ENCODE measurements at places on chromosomes 16 and 17.

DNA sequence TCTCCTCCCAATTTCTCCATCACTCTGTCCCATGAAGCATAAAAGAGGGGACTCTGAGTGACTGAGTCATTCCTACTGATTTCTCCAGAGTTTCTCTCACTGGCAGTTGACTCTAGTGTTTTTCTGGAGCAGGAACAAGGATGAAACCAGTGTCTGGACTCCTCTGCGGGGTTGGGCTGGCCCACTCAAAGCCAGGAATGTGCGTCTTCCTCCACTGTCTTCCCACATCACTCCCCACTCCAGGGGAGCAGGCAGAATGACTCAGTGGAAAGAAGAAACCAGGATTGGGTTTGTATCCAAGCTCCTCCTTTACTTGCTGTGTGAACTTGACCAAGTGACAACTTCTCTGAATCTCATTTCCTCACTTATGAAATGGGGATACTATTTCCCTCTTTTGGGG is 497.5 kb upstream of the SALL1 start:
- DNase-seq, result no peak

GRCh38 chr17:67076290-67076689 is 31.9 kb downstream of the CACNG1 start:
- DNase-seq, result no peak

- DNase-seq, result no peak
These were observed 56.8 kb downstream of the HLF start for GRCh38 chr17:55321427-55322060.

GRCh38 chr16:51658531-51658930 is 507.5 kb upstream of the SALL1 start:
- DNase-seq, result no peak

DNA sequence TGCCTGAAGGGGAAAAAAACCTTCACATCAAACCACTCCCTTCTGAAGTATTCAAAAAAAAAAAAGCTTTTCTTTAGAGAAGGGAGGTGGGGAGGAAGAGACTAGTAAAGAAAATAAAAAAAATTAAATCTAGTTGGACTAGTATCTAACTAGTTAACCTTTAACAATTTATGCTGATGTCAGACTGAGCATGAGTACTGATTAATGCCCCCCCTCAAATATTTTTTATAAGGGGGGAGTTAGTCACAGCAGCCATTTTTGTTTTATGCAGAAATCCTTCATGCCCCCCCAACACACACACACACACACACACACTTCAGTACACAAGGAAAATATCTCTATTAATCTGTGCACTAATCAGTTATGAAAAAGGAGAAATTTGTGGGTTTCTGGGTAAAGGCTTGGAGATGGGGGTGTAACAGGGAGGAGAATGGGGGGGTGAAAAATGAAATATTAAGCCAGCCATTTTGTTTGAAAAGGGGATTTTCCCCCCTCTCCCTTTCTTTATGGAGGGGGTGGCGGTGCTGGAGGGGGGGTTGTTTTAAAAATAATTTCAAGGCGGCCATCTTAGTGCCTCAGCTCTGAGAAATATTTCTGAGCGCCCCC is 4.7 kb upstream of the CHD3 start:
- DNase-seq, result no peak

DNA sequence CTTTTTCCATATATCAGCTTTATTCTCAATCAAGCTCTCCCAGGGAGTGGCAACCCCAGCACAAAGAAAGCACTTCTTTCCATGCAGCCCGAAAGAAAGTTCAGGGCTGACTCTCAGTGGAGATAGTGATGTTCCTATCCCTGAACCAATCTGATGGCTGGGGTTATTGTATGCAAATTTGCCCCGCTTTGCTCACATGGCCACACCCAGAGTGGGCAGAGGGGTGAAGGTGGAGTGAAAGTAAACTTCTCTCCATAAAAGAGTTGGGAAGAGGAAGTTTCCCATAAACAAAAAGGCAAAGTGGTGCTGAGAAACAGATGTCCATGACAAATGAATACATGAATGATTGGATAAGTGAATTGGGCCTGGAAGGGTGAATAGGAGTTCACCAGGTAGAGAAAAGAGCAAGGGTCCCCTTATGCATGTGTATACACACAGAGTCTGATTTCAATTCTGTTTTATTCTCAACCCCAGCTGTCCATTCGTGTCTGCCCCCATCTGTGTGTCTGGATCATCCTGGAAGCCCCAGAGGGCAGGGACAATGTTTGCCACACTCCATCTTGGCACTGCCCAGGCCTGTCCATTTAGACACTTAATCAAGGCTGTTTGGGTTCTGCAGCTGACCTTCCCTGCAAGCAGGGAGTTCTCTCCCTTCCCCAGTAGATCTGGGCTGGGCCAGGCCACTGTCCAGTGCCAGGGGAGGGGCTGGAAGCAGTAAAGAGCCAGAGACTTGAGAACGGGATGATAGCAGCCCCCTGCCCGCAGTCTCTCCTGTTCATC is 14.1 kb upstream of the NGFR start:
- DNase-seq, result no peak

DNA sequence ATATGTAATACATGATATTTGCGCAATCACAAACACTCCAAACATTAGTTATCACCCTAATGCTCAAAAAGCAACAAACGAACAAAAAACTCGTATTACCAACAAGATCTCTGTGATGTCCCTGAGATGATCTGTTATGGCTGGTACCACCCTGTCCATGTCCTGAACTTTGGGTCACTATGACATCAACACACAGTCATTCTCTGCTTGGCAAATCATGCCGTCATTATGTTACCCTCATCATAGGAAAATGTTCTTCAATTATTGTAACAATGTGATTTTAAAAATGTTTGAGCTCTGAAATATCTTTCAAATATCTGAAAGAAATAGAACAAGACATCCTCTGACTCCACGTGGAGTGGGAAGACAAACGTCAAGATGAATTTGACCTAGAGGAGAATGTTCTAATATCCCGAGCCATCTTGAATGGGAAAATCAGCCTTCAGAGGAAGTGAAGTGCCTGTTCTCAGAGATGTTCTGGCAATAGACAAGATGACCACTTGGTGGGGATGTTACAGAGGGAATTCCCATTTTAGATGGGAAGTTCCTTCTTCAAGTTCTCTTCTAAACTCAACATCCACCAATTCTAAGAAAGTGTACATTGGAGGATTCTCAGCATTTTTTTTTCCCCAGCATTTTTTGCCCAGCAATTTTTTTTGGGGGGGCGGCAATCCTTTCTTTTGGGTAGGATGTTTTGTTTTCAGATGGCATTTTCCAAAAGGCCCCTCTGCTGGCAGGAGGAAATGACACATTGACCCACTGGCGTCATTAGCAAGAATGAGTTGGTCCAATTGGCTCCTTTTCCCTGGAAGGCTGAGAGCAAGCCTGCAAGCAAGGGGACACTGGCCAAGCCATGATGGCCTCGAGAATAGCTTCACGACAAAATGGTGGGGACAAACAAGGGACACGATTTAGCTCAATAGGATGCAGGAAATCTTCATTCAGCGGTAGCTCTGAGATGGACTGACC is 3.7 kb upstream of the HSD17B2 start:
- DNase-seq, result no peak

GRCh38 chr17:66952681-66953629 is 11.6 kb upstream of the CACNG4 start:
- DNase-seq, result no peak

GRCh38 chr17:39730095-39730921 is at the start of gene MIEN1:
Gene MIEN1, minus strand, starts transcription at chr17:39730532. Its CDS starts 37 bp downstream, at chr17:39730495.
- DNase-seq, result peak; percentile 96

DNA sequence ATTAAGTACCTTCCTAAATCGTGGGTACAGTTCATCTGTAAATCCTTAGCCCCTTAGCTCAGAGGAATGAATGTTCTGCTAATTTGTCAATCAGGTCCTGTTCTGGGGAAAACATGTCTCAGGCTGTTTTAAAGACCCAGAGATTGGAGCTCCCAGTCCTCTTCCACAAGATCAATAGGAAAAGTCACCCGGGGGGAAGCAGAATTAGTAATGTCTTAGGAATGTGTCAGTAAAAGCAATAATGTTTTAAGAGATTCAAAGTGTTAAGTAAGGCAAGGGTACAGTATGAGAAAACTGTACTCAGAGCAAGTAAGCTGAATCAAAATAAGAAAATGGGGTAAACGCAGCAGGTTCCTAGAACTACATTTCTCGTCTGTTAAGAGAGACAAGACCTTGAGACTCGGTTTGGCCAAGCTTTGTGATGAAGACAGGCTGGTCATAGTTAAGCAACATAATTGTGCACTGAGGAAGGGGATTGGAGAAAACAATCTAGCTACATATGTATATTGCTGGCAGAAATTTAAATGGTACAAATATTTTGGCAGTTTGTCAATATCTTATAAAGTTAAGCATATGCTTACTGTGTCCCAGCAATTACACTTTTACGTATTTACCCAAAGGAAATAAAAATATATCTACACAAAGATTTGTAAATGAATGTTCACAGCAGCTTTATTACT is 192.9 kb upstream of the C17orf78 start:
- DNase-seq, result no peak

DNA sequence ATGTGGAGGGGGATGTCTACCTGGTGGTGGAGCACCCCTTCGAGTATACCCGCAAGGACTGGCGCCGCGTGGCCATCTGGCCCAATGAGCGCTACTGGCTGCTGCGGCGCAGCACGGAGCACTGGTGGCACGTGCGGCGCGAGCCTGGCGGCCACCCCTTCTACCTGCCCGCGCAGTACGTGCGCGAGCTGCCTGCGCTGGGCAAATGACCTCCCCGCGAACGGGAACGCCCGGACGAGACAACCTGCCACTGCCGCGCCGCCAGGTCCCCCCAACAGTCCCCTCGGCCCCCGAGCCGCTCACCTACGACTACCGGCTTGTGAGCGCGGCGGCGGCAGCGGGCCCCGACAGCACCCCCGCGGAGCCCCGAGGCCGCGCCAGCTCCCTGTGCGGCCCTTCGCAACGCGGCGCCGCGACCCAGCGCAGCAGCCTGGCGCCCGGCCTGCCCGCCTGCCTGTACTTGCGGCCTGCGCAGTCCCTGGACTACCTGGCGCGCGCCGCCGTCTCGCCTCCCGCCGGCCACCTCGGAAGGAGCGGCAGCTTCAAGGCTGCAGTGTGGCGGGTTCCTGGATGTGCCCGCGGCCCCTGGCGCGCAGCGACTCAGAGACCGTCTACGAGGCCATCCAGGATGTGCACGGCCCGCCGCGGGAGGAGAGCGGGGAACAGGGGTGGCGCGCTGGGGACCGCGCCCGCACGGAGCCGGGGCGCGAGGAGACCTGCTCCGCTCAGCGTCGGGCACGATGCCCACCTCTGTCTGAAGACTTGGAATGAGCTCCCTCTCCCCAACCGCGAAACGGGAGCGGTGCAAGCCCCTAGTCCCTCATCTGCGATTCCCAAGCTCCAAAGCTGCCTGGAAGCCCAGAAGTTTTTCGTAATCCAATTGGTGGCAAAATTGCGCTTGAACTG is 48.7 kb upstream of the AMZ2 start:
- DNase-seq, result no peak

- DNase-seq, result no peak
These were observed 4.9 kb upstream of the RUSF1 start for GRCh38 chr16:31513126-31513525.

DNA sequence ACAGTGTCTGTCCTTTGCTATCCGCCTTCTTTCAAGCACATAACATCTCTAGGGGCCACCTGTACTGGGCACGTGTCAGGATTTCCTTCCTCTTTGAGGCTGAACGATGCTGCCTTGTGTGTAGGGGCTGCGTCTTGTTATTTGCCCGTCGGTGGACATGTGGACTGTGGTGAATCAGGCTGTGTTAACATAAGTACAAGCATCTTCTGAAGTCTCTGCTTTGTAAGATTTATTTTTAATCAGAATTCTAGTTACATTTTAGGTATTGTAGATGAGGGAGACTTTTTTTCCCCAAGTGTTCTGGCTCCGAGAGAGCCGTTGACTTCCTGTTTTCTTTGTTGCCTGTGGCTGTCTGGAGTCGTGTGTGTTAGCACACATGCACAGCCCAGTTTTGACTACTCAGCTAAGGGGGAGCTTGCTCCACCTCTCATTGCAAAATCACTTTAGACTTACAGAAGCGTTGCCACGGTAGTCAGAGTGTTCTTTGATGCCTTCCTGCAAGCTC is 26.1 kb downstream of the SPG7 start:
- DNase-seq, result no peak

DNA sequence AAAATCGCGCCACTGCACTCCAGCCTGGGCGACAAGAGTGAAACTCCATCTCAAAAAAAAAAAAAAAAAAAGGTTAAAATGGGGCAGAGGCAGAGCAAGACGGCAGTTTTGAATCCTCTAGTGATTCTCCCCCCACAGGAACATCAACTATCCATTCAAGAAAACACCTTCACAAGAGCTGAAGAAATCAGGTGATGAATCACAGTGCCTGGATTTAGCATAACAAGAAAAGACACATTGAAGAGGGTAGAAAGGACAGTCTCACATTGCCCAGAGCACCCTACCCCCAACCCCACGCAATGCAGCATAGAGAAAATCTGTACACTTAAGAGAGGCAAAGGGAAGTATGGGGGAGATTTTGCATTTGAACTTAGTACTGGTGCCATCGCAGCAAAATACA is 28.8 kb upstream of the RNF43 start:
- no peak for DNase-seq

DNA sequence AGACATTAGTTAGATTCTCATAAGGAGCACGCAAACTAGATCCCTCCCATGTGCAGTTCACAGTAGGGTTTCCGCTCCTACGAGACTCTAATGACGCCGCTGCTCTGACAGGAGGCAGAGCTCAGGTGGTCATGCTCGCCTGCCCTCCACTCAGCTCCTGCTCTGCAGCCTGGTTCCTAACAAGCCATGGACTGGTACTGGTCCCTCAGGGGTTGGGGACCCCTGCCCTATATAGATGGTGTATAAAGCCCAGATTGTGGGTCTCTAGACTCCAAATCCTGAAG is 52.1 kb upstream of the LYRM9 start:
- DNase-seq, result no peak

- DNase-seq, result no peak
These were observed 1.3 kb upstream of the CDH3 start for GRCh38 chr16:68643847-68644246.

DNA sequence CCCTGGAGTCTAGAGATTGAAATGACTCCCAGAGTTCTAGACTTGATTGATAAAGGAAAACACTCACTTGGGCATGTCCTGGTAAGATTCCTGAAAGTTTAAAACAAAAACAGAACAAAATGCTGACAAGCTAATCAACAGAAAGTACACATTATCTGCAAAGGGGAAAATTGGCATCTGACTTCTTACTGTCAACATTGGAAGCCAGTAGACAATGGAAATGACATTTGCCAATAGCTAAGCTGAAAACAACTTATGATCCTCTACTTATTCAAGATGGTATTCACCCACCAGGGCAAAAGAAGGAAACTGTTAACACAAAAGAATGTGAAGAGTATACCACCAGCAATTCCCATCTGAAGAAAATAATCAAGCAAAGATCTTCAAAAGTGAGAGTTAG is 36.8 kb upstream of the CDYL2 start:
- no peak for DNase-seq

DNA sequence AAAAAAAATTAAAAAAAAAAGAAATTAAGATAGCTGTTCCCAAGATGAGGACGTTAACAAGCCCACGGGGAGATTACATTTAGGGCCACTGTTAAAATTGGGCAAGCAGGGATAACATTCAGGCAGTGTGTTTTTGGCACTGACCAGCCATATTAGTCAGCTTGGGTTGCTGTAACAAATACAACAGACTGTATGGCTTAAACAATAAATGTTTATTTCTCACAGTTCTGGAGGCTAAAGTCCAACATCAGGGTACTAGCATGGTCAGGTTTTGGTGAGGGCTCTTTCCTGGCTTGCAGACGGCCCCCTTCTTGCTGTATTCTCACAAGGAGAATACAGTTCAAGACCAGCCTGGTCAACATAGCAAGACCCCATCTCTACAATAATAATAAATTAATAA is 31.3 kb downstream of the ARSG start:
- DNase-seq, result no peak

- no peak for DNase-seq
These were observed 25.9 kb downstream of the ABCC12 start for GRCh38 chr16:48129926-48130325.

GRCh38 chr16:80744856-80745255 is 59.5 kb downstream of the CDYL2 start:
- DNase-seq, result no peak
